ENCODE measurements at places on chromosomes 12 and 14.

DNA sequence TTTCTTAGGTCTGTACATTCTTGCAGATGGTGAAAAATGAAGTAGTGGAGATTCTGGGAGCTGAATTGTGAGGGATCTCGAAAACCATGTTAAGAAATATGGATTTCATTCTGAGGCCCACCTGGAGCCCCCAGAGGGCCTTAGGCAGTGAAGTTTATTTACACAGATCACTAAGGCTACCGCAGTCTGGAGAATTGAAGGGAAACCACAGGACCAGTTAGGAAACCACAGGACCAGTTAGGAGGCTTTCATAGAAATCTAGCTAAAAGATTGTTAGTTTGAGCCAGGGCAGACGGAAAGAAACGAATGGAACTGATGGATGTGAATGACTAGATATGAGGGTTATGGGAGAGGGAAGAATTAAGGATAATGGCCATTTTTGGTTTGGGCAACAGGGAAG lies 7.2 kb downstream of the CBLN3 start:
- no peak for DNase-seq

GRCh38 chr14:68539241-68539737 lies 253.6 kb downstream of the ZFP36L1 start:
- no peak for DNase-seq

GRCh38 chr12:61713121-61713520 lies 547.1 kb upstream of the USP15 start:
- DNase-seq, result no peak

- no peak for DNase-seq
Observed at GRCh38 chr12:3510597-3510996, 19.6 kb downstream of the PRMT8 start.

DNA sequence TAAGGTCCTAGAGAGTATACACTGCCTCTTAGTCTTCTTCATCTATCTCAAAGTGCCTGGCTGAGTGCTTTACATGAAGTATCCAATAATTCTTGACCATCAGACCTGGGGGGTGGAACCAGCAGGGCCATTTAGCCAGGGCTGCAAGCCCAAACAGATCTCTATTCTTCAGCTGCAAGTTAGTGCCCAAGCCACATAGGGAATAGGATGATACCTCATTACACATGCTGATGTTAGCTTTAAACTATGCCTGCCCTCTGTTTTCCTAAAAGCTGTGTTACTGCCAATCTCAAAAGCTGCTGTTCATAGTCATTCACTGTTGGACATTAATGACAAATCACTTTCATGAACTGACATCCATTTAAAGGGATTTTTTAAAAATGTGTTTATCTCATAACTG lies 16.7 kb upstream of the IFNG start:
- no peak for DNase-seq

GRCh38 chr12:20212658-20213555 lies 155.4 kb upstream of the PDE3A start:
- DNase-seq, result no peak

GRCh38 chr12:75550401-75551240 lies 39.2 kb upstream of the KRR1 start:
- DNase-seq, result no peak

DNA sequence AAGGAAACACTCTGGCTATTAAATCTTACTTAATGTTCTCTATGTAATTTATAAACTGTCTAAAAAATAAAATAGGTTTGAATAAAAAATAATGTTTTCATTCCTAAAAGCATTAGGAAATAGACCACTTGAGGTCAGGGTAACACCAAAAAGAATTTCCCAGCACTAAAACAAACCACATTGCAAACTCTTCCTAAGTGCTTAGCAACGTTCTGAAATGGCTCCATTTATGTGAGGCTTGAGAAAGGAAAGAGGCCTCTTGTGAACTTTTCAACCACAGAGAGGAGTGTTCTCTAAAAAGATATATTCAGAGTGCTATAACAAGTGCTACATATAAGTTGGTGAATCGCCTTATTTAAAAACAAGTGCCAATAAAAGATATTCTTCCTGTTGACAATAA lies 42.7 kb downstream of the ALX1 start:
- no peak for DNase-seq

GRCh38 chr12:1297206-1297605 lies 297.2 kb downstream of the FBXL14 start:
- no peak for DNase-seq

GRCh38 chr12:38915429-38916182 lies 10.2 kb upstream of the CPNE8 start:
- DNase-seq, result no peak

GRCh38 chr12:53034459-53034858 lies 15.4 kb upstream of the TNS2 start:
- no peak for DNase-seq

- no peak for DNase-seq
Observed at GRCh38 chr12:101181776-101182175, 28.3 kb downstream of the SLC5A8 start.

- DNase-seq, result no peak
Observed at GRCh38 chr14:99035712-99036610, 236.0 kb downstream of the BCL11B start.

DNA sequence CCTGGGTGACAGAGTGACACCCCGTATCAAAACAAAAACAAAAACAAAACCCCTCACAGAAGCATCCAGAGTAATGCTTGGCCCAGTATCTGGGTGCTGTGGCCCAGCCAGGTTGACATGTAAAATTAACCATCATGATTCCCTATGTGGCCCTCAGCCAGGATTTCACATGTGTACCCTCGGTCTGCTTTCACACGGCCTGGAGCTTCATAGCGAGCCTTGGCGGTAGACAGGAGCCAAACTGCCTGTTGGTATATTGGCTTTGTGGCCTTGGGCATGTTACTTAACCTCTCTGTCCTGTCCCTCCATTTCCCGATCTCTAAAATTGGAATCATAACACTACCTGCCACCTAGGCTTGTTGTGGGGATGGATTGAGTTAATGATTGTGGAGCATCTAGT lies 65.5 kb downstream of the ADCK1 start:
- DNase-seq, result no peak

- no peak for DNase-seq
Observed at GRCh38 chr12:64707362-64707761, 51.8 kb downstream of the GNS start.

- no peak for DNase-seq
Observed at GRCh38 chr14:100371773-100372172, 48.6 kb downstream of the SLC25A47 start.

GRCh38 chr12:116183741-116184141 lies 93.8 kb downstream of the MED13L start:
- DNase-seq, result no peak

Data from activated CD4-positive, alpha-beta T cell treated with anti-CD3 and anti-CD28 coated beads, Interleukin-2, Interleukin-6, amounts not matched to agents 100 ng/mL and 50 ng/mL, durations not matched to agents 16 hours and 8 hours (primary cell).